Renal cortex interstitium (tissue), 15 donors: ENCODE measurements at places on chromosomes 12 and 14. TPM values are rescaled to one million over a fixed set of nuclear protein-coding genes. Genes with fewer than 3 reads are reported as not detected.

Gene TAS2R42
- polyA plus RNA-seq: not detected

Gene FLVCR2
- polyA plus RNA-seq: 7.5 TPM

Gene RHEBL1
- polyA plus RNA-seq: 2.2 TPM

Gene SLC6A15
- 0.76 TPM for polyA plus RNA-seq

Gene EFS
- 33.1 TPM for polyA plus RNA-seq

Gene CNTN1
- 38.1 TPM for polyA plus RNA-seq

Gene ANKS1B
- 4.6 TPM for polyA plus RNA-seq

Gene IL23A
- polyA plus RNA-seq: 0.67 TPM

Gene OTX2
- polyA plus RNA-seq: not detected

Gene KRT83
- polyA plus RNA-seq: not detected

- no peak for DNase-seq
These were observed 408.9 kb downstream of the TRHDE start for GRCh38 chr12:72681028-72681427.

DNA sequence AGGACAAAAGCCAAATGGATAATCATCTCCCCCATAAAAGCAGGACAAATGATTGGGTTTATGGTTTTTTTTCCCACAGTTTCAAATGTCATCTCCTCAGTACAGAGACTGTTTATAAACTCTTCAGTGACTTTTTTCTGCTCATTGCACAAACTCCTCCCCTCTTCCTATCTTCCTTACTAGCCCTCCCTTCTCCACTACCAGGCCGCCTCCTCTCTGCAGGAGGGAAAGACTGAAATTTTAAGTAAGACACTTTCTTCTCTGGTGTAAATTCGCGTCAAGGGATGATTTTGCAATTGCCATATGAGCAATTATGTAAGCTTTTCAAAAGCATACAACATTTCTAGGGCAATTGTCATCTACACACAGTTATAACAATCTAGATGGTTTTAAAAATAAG, 37.0 kb downstream of the BTG1 start:
- DNase-seq: peak; percentile 15

DNA sequence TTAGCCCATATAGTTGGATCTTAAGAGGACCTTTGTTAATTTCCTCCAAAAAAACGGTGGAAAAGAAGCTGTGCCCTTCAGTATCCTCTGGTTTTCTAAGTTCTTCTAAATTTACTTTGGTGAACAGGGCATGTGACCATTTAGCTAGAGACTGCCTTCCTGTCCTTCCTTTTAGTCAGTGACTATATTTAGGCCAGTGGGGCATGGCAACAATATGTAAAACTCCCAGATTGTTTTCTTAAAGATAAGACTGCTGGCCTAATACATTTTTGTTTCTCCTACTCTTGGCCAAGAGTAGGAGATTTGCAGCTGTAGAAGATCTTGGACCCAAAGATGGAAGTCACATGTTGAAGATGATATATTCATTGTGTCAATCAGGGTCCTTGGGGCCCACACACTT, 325.1 kb upstream of the DCN start:
- no peak for DNase-seq

DNA sequence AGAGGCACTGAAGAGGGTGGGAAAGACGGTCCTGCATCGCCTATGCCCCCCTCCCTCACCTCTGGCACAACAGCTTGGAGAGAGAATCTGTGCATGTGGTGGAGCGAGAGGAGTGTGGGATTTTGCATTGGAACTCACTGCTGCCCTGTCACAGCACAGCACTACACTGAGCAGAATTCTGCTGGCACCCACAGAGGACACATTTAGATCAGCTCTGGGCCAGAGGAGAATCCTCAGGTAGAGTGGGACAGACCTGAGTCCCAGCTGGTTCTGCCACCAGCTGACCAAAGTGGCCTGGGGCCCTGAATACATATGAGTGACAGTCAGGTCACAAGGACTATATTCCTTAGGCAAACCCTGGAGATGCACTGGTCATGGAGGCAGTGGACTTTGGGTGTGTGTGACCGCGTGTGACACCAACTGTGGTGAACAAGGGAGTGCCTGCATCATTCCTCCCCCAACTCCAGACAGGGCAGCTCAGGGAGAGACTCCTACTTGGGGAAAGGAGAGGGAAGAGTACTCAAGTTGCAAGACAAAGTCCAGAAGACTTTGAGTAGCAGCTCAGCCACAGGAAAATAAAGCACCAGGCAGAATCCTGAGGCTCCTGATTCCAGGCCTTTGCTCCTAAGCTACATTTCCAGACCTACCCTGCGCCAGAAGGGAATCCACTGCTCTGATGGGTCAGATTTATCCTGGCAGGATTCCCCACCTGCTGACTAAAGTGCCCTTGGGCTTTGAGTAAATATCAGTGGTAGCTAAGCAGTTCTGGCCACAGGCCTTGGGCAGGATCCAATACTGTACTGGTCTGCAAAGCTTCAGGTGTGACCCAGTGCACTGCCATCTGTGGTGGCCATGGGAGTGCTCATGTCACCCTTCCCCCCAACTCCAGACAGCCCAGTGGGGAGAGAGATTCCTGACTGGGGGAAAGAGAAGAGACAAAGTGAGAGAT, 10.6 kb upstream of the ACOT1 start:
- no peak for DNase-seq

DNA sequence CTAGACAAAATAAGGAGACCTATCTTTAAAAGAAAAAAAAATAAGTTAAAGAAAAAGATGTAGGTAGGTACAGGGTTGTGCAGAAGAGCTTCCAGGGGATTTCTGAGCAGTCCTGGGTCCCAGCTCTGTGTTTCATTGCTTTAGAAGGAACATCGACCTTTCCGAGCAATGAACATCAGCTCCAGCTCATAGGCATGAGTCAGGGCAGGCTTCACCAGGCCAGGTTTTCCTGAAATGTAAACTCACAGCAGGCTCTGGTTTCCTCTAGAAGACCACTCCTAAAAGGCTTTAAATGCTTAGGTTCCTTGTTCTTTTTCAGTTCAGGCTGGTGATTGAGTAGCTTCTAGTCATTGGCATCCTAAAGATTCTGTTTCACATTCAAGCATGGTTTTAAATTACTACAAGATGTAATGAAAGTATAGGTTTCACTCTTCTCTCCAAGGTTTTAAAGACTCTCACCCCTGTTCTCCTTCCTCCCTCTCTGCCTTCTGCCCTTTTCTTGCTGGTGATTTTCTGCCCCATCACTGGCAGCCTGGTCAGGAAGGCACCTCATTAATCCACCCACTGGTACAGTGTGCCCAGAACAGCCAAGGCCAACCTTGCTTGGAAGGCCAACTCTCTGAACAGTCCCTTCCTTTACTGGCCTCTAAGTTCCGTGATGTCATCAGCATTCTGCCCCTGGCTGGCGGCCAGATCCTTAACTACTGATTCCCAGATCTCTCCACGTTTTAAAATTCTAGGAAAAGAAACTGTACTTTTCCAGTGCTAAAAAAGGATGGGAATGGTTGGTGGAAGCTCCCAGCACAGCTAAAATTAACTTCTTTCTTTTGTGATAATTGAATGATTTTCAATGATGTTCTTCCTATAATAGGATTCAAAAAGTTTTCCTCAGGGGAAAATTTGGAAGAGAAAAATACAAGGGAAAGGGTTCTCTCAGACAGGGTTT, 109.4 kb upstream of the HIF1A start:
- no peak for DNase-seq

DNA sequence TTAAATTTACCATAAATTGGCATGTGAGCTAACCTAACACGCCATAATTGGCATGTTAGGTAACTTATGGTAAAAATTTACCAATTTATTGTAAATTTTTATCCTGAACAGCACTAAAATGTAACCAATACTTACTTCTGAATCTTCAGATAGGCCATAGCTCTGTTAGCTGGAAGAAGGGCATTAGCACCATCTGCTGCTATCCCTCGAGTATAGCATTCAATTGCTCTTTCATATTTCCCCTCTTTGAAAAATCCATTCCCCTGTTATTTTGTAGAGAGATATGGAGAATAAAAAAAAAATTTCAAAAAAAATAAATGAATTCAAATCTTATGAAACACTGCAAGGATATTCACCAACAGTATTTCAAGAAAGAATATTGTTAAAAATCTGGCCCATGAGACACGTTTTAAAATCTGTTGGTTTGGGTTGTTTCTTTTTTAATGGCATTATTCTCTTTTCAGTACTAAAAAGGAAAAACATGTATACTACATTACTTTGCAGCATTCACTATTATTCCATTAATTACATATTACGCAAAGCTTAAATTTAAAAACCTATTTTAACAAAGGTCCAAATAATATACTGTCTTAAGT, 19.1 kb downstream of the RPAP3 start:
- DNase-seq: no peak

GRCh38 chr12:100936661-100937060, 142.1 kb downstream of the ANO4 start:
- DNase-seq: no peak

GRCh38 chr12:88052686-88053085, 23.5 kb upstream of the C12orf50 start:
- DNase-seq: no peak

DNA sequence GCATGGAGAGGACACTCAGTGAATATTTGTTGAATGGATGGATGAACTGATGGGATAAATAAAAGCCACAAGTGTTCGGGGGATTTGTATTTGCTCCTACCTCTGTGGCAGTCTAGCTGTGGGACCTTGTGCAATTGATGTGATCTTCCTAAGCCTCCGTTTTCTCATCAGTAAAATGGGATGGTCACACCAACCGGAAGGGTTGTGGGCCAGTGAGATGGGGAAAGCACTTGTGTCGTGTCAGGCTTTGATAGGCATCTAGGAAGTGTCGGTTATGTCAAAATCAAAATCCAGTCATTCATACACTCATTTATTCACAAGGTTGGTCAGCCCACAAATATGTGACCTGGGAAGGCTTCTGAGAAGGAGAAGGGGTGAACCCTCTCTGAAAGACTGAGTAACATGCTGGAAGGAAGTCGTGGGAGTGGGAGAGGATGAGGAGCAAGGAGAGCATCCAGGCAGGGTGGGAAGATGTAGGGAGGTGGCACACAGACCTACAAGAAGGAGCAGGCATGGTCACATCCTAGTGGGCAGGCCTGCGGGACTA, 7.8 kb upstream of the SERPINA9 start:
- no peak for DNase-seq

DNA sequence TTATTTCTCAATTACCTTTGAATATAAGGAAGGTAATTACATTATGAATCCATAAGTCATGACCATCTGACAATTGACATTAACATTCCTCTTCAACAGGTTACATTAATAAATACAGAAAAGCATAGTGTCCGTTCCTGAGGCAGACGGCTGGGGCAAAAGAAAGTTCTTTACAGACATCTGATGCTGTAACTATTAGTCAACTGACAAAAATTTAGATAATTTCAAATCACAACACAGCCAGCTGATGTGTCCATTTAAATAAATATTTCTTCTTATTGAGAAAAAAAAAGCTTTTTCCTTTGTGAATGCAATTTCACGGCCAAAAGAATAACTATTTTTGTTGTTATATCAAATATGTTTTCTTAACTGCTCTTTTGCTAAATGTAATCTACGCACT, 9.2 kb upstream of the PYROXD1 start:
- no peak for DNase-seq

GRCh38 chr12:31362115-31362758, 36.3 kb upstream of the SINHCAF start:
- no peak for DNase-seq

DNA sequence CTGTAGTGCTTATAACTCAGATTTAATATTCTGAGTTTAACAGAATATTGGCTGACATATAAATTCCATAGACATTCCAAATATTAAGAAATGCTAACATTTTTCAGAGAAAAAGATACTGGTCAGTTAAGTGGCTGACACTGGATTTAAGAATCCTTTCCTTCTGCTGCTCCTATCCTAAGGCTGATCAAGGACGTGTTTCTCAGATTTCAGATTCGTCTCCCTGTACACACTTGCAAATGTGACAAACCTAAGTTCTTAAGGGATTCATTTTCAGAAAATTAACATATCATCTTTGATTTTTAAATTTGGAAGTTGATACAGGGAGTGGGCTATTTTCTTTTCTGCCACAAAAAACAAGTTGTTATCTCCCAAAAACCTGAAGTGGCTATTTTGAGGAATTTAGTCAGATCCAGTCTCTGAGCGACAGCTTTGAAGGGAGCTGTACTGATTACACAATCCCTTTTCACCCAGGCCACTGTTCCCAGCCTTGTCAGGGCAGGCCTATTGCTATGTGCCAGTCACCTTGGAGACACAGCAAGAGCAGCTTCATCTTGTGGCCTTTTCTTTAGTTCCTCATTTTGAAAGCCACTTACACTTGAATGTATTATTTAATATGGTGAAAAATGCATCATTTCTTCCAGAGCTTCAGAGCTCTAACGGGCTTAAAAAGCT, 370.6 kb downstream of the KCNH5 start:
- no peak for DNase-seq

DNA sequence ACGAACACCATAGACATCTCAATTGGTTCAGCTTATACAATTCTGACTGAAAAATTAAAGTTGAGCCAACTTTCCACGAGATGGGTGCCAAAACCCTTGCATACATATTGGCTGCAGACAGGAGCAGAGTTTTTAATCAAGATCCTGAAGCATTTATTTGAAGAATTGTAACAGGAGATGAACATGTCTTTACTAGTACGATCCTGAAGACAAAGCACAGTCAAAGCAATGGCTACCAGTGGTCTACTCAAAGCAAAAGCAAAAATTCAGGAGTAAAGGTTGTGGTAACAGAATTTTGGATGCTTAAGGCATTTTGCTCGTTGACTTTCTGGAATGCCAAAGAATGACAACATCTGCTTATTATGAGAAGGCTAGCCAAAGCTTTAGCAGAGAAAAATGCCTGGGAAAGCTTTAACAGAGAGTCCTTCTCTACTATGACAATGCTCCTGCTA, 20.7 kb downstream of the ZDHHC17 start:
- DNase-seq: no peak

DNA sequence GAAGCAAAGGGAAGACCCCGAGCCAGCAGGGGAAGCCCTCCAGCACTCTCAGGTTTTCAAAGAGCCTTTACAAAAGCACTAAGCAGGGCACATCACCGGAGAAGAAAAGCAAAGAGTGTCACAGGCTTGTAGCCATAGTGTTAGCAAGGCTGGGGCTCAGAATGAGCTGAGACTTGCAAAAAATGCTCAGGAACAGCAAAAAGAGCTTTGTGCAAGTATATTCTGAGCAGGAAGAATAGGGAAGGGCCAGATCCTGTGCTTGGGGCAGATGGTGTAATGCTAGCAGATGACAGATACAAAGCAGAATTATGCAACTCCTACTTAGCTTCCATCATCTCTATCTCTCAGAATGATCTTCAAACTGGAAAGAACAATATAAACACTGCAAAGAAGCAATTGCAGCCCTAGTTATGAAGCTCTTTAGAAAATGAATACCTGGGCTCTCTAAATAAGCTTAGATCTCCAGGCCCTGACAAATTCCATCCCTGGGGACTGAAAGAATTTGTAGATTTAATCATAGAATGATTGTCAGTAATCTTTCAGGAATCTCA, 23.7 kb upstream of the PARP11 start:
- no peak for DNase-seq

- DNase-seq: no peak
These were observed 158.6 kb upstream of the PARP11 start for GRCh38 chr12:4031703-4032291.

- DNase-seq: no peak
These were observed 154.8 kb downstream of the PAX9 start for GRCh38 chr14:36816481-36816880.

DNA sequence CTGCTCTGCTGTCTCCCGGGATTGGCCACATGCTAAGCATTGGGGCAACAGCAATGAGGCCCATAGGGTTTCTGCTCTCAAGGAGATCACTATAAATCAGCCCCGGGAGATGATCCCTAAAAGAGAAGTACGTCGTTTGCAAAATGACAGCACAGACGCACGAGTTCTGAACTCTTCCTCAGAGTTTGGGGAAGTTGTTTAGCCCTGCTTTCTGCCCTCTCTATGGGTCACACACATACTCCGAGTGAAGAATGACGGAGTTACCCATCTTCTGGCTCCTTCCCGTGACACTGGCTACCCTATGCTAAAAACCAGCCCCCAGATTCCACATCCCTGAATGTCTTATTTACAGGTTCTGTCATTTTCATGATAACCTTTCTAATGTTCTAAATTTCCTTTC, 258.0 kb upstream of the PLEKHG7 start:
- DNase-seq: no peak
